Right hindlimb (tissue), 1 donor: ENCODE measurements at places on chromosomes 5 and 9.

GRCh38 chr9:8492024-8492423 is 692.4 kb upstream of the DMAC1 start:
- no peak for DNase-seq

- DNase-seq, result no peak
Observed at GRCh38 chr5:133273661-133274596, 222.1 kb downstream of the HSPA4 start.

DNA sequence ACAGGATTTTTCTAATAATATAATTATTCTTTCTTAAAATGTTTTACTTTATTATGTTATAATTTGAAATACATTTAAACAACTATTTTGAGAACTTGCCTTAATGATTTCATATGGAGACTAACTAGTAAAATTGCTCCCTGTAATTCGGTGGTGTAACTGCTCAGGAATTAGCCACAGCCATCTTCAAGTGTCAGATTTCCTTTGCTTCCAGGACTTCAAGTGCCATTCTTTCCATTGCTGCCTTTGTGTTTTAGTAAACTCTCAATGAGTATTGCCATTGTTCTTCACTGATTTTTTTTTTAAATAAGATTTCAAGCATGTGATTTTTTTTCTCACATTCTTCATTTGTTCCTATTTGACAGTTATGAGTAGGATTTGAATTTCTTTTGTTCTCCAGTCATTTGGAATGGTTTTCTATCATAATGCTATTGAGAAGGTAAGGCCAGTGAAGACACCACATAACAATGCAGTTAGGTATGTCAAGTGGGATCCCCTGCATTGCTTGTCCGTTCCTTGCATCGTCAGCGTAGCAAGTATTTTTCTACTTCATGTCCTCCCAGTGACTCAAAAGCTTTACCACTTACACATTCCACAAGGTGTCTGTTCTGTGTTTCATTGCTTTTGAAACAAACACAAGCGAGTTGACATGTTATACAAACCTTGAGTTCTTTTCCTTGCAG is 83.7 kb downstream of the LNPEP start:
- DNase-seq, result no peak

DNA sequence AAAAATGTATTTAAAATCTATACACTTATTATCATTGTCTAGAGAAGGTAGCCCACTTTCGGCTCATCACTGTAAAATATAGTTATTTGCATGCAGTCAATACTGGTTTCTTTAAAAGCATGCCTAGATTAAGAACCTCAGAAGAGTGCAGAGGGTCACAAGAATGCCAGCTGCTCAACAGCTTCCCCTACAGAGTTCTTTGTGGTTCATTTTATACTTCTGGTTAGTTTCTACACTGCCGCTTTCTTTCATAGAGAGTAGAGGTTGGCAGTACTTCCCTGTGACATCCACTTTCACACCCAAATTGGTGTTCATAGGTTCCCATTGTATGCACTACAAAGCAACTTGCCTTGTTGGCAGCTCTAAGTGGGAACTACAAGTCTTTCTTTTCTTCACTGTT is 137.3 kb downstream of the KIAA0825 start:
- no peak for DNase-seq

GRCh38 chr5:51278539-51278938 is 104.7 kb upstream of the ISL1 start:
- no peak for DNase-seq

- no peak for DNase-seq
Observed at GRCh38 chr5:124996023-124996763, 249.8 kb upstream of the ZNF608 start.

DNA sequence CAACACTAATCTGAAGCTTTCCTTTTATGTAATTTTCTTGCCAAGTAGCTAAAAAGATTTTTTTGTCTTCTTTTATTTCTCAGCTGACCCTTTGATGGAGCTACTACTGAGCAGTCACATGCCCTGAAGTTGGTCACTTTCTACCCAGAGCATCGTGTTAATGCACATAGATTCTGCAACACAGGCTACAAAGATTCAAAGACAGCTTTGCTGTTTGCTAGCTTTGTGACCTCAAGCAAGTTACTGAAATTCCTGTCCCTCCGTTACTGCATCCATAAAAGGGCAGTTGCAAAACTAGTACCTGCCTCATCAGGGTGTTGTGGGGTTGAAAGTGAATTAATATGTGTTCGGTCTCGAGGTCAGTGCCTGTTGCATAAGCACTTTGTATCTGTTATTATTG is 179.9 kb downstream of the GAS1 start:
- no peak for DNase-seq

DNA sequence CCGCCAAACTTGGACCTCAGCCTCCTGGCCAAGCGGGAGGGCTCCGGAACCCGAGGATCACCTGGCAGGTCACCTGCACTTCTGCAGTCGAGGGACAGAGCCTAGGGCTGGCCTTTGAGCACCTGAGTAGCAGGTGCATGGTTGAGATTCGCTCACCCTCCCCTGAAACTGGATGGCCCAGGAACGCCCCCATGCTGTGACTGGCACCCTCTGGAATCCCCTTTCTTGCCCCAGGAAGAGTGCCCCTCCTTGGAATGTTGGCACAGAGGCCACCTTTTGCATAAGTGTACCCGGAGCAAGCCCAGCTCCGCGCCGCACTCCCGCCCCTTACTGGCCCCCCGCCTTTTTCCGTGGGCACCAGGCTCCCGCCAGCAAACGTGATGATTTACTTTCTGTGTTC is 112.5 kb upstream of the IER5L start:
- no peak for DNase-seq

- DNase-seq, result no peak
Observed at GRCh38 chr5:56025151-56025885, 30.6 kb upstream of the IL6ST start.

DNA sequence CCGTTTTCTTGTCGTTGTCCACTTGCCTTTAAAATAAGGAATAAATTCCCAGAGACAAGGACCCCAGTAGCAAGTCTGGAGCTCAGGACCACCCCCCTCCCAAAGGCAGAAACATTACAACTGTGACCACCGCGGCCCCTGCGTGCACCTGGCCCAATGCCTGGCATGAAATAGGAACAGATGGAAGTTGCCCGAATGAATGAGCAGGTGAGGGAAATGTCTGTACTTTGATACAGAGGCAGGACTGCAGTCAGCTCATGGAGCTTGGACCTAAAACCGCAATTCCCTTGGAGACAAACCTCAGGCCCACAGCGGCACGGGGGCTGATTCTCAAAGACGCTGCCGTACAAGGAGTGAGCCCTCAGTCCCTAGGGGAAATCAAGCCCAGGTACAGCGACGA is 55.3 kb upstream of the SARDH start:
- no peak for DNase-seq

DNA sequence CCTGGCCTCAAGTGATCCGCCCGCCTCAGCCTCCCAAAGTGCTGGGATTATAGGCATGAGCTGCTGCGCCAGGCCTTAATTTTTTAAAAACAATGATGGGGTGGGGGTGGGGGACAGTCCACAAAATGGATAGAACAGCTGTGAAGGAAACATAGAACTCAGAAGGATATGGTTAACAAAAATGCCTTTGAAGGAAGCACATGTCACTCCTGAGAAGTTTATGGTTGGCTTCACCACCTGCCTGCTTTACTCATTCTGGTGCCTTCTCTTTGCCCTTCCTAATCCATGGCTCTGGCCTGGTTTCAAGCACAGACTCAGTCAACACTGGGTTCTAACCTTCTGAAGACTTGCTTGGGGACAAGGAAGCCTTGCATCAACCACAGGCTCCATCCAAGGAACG is 10.3 kb downstream of the BAG1 start:
- DNase-seq, result no peak

DNA sequence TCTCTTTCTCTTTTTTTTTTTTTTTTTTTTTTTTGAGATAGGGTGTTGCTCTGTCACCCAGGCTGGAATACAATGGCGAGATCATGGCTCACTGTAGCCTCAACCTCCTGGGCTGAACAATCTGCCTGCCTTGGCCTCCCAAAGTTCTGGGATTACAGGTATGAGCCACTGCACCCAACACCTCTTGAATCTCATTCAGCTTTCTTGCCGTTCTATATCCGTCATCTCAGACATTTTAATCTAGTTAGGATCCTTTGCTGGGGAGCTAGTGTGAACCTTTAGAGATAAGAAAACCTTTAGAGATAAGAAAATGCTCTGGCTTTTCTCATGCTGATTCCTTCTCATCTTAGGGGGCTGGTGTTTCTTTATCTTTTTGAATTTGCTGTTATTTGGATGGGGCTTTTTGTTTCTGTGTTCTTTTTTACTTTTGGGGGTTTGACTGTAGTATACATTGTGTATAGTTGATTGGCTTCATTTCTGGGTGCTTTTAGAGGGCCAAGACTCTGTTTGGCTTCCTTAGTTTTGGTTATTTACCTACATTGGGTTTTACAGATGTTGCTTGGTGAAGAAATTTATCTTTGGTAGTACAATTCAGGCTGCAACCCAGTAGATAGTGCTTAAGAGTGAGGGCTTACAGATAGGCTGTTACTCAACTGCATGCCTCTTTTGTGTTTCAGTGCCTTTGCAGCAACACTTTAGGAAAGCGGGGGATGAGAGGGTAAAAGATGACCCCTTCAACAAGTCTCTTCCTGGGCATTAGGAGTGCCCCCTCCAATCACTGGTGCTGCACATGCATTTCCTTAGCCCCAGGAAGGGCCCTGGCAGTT is 41.9 kb upstream of the SLC36A1 start:
- DNase-seq, result no peak

DNA sequence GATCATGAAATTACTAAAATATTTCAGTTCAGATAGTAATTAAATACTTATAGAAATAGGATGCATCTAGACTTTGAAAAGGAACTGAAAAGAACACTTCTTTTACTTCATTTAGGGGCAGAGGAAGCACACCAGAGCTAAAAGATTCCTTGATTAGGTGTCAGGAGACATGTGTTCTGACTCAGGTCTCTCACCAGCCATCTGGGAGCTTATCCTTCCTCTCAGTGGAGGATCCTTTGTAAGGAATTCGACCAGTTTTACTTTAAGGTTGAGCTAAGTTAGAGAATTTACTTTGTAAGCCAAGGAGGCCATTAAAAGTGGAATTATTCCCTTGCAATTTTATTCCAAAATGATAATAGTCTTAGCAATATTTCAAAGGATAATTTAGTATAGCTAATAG is 16.7 kb downstream of the VCAN start:
- DNase-seq, result no peak

DNA sequence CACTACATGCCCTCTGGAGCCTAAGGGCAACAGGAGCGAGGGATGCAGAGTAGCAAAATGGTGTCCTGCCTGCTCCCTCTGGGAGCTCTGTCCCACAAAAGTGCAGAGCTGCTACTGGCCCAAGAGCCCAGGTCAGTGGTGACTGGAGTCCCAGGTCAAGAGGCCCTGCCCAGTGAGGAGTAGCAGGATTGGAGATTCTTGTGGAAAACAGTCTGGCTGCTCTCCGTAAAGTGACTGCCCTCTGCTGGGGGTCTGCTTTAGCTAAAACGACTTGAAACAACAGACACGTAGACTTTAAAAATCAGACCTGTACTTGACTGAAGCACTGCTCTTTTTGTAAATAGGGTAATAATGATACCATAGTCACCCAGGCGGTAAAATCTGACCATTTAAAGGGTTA is 917.0 kb downstream of the MAT2B start:
- no peak for DNase-seq

DNA sequence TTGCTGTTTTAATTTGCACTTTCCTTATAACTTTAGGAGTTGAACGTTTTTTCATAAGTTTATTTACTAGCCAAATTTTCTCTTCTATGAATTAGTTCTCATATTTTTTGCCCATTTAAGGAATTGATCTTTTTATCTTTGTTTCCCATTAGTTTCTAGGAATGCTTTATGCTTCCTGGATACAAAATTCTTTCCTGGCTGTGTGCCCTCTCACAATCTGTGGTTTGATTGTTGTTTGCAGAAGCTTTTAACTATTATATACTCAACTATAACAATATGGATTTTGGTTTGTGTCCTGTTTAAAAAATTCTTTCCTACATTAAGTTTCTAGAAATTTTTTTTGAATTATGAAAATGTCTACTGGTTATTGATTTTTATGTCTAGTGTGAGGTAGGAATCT is 206.3 kb downstream of the CSNK1G3 start:
- no peak for DNase-seq

DNA sequence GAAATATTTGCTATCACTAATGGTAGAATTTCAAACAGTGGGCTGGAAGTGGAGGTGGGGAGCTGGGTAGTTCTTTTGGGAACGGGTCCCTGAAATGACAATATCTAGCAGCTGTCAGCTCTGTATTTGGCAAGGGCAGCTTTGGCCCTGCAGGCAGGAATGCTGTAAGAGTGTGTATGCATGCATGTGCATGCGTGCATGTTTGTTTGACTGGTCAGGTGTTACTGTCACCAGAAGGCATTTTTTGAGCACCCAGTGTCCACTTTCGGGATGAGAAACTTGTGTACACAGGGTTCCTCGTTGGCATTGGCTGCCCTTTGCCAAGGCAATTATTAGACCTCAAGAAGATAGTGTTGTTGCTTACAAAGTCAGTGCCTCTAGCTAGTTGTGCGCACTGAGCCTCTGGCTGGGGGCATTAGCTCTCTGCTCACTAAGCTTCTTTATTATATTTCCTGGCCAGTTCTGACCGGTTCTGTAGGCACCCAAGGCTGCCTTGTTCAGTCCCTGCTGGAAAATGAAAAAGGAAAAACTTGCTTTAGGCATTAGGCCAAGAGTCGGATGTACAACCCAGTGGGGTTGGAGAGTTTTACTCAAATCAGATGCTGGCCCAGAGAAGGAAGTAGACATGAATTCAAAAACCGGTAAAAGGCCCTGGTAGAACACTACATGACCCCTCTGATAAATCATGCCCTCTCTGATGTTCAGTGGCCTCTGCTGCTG is 2.0 kb downstream of the CYFIP2 start:
- no peak for DNase-seq

GRCh38 chr5:93675460-93676450 is 65.6 kb downstream of the POU5F2 start:
- DNase-seq, result no peak

GRCh38 chr5:16784843-16785791 is 151.0 kb downstream of the MYO10 start:
- DNase-seq, result no peak

DNA sequence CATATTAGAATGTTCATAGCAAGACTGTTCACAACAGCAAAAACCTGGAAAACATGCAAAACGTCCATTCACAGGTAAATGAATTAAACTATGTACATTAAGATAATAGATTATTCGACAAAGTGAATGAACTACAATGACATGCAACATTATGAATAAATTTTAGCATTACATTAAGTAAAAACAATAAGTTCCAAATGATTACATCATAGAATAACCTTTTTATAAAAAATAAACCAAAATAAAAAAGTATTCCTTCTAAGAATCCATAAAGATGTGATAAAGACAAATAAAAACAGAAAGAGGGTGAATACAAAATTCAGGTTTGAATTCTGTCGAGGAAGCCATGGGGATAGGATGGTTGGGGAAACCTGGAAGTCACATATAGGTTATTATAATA is 57.3 kb downstream of the STRBP start:
- no peak for DNase-seq

DNA sequence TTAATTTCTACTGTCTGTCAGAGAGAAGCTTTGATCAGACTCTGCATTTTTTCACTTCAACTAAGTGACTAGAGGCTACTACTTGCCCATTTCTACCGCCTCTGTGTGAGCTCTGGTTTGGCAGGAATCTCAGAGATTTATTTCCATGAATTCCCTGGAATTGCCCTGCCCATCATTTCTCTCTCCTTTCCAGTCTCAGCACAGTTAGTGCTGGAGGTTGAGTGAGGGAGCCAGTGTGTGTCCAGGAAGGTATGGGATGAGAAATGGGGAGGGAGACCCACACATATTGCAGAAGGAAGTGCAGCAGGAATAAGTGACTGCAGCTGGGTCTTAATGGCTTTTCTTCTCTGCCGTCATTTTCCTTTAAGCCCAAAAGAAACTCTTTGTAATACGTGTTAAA is 443.1 kb upstream of the ZNF462 start:
- no peak for DNase-seq
